ENCODE measurements at places on chromosomes 7 and 10.

- no peak for DNase-seq
Measured at GRCh38 chr7:151400626-151401315, 9.1 kb downstream of the WDR86 start.

DNA sequence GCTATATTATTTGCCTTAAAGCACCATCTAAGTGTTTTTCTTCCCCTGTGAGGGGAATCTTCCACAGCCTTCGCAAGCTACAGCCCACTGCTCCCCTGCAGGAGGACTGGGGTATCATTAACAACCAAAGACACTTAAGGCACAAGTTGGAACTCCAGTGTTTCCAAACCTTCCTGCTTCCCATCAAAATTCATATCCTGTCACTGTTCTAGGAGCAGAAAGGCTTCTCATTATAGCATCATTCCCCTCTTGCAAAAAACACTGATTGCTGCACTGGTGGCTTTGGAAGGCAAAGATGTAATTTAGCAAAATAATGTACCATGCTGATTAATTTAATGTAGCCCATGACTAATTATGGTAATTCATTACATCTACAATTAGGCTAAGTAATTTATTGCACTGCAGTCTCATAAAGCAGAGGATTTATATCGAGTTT, 207.2 kb downstream of the SKAP2 start:
- DNase-seq: no peak

DNA sequence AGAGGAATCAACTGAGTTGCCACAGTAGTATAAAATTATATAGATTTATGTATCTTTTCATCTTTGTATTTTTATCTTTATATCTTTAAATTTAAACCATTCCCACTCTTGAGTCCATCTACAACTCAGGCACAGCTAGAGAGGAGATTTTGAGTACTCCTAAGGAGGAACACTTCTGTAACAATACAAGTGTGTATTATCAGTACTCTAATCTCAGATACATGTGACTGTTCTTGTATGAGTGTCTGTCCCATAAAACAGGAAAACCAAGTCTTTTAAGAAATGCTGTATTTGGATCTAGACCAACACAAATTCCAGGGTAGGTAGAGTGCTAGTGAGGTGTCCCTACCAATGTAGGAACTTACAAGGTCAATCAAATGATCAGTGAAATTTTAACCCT, 1428.0 kb upstream of the LRRTM3 start:
- DNase-seq: no peak

GRCh38 chr10:23173214-23174073, 18.7 kb upstream of the PTF1A start:
- DNase-seq: no peak

- no peak for DNase-seq
Measured at GRCh38 chr7:44761207-44762161, 12.8 kb downstream of the ZMIZ2 start.

DNA sequence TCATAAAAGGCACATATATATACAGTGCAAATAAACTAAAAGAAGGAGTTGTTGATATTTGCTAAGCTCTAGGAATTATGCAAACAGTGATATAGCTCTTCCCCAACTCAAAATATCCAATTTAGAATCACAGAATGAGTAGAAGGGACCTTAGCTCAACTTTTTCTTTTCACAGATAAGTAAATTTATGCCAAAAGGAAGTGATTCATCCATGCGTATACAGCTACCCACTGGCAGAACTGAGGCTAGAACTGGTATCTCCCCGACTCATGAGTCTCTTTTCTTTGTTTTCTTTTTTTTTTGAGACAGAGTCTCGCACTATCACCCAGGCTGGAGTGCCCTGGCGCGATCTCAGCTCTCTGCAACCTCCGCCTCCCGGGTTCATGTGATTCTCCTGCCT, 54.2 kb upstream of the SVIL start:
- DNase-seq: peak; percentile 17

- peak; percentile 58 for DNase-seq
Measured at GRCh38 chr7:151876899-151877777, at the start of gene PRKAG2. Gene PRKAG2, minus strand, starts transcription at chr7:151877115. Its CDS starts 495 bp downstream, at chr7:151876620.

DNA sequence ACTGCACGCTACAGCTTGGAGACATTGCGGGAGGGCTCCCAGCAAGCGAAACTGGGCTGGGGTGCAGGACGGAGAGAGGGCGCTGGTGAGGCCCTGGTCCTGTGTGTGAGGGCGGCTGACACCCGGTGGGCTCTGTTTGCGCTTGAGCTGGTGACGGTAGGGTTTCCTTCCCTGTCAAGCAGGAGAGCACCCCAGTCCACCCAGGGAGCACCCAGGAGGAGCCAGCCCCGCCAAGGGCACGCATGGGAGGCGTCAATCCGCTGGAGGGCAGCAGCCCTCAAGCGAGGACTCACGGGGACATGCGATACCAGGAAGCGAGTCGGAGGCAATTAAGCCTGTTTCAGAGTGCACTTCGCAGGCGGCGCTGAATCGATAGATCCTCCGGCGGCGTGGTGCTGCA, 109.4 kb downstream of the MAD1L1 start:
- no peak for DNase-seq

GRCh38 chr10:62062752-62063512, 161.4 kb downstream of the ARID5B start:
- DNase-seq: no peak

GRCh38 chr7:74083117-74083876, at the start of gene LIMK1:
Gene LIMK1, plus strand, starts transcription at chr7:74083804. Its CDS starts 187 bp downstream, at chr7:74083991.
- DNase-seq: peak; percentile 77

DNA sequence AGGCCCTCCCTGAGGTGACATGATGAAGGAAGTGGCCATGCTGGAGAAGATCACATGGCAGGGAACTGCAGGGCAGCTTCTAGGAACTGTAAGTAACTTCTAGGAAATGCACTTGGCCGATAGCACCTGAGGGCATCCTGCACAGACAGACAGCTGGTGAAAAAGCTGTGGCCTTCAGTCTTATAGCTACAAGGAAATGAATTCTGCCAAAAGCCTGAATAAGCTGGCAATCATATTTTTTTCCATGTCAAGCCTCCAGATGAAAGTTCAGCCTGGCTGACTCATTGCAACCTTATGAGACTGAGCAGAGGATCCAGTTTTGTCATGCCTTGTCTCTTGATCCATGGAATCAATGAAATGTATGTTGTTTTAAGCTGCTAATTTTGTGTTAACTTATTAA, 91.1 kb upstream of the CACNA2D1 start:
- DNase-seq: no peak

GRCh38 chr10:98344589-98345038, 70.4 kb downstream of the PYROXD2 start:
- no peak for DNase-seq

DNA sequence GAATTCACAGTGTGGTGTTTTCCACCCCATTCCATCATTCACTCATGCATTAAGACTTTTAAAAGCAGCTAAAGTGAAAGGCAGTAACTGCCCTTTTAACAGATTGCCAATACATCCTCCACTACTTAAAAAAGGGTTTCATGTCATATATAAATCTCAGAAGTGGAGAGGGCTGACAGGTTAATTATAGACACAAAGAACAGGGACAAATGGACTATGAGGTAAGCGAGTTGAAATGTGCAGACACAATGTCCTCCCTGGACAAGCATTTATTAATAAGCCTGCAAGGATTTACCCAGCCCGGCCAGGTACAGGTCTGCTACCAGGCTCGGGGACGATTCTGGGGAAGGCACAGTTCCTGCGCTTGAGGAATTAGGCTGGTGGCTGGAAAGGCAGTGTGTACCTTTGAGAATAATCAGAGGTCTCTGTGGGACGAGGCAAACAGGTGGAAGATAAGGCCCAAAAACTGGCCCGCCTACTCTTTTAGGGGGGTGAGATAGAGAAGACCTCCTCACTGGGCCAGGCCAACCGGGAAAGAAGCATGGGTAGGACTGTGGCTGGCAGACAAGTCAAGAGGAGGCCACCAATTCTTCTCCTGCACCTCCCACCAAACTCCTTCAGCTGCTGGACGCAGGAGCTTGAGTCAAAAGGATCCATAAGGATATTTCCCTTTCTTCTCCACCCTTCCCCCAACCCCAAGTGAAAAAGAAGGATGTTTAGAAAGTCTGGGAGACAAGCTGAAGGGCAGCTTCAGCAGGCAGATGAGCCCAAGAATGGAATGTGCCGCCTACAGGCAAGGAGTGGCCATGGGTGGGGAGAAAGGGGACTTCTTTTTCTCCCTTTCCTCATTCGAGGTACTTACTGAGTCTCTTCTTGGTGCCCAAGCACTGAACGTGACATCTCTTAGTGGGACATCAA, 1.5 kb downstream of the PDLIM1 start:
- DNase-seq: no peak

DNA sequence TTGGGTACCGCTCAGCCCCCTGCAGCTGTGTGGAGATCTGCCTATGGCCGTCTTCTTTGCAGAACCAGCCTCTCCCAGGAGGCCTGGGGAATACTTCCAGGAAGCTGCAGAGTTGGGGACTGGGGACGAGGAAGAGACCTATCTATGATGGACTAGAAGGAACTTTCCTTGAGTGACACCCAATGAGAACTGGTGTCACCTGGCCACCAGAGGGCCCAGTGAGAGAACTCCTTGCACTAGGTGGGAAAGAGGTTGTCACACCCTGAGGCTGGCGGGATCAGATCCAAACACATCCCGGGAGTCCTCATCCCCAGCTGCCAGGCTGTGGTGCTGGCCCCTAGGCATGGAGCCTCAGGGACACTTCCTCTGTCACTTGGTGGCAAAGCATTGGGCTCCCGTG, 4.9 kb upstream of the GRID2IP start:
- no peak for DNase-seq

DNA sequence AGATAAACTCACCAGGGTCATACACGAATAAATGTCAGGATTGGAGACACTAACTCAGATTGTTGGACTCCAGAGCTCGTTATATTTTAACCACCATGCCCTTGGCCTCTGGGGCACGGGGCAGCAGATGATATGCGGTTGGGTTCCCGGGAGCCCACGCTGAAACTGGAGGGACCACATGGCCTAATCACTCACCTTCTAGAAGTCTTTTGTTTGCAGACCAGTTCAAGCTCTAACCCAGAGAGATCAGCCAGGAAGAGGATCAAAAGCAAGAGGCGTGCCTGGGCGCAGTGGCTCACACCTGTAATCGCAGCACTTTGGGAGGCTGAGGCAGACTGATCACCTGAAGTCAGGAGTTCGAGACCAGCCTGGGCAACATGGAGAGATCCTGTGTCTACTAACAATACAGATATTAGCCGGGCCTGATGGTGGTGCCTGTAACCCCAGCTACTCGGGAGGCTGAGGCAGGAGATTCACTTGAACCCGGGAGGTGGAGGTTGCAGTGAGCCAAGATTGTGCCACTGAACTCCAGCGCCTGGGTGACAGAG, 42.6 kb upstream of the ECHDC3 start:
- no peak for DNase-seq

DNA sequence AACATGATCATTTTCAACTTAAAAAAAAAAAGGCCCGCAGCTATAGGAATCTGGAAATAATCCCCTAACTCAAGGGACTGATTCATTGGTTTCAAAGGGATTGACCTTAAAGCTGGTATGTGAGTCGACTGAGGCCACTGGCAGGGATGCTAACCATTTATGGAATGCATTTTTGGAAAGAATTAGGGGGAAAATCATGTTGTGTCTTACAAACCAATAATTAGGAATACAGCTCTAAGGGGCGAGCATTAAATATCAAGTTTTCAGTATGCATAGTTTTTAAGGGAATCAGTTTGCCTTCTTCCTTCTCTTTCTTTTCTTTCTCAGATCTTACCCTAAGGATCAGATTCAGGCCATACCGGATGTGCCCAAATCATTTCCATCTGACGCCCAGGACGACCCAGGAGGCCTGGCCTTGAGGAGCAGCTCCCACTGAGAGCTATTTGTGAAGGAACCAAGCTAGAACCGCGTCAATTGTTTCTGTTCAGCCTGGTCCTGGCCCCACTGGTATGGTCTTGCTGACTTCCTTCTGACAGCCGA, 48.7 kb downstream of the BPGM start:
- no peak for DNase-seq

GRCh38 chr10:126210051-126210651, 178.1 kb downstream of the ADAM12 start:
- no peak for DNase-seq

- no peak for DNase-seq
Measured at GRCh38 chr7:301291-302053, 11.5 kb downstream of the FOXL3 start.

- no peak for DNase-seq
Measured at GRCh38 chr7:105268511-105269392, 120.0 kb downstream of the SRPK2 start.

- no peak for DNase-seq
Measured at GRCh38 chr10:28317760-28318159, 14.9 kb upstream of the MPP7 start.
